Right lobe of liver (tissue), 6 donors: ENCODE measurements at places on chromosomes 4 and X. TPM values are rescaled to one million over a fixed set of nuclear protein-coding genes. Genes with fewer than 3 reads are reported as not detected.

Gene VBP1
- total RNA-seq, result 14.5 TPM

Gene SLC34A2
- total RNA-seq, result 0.86 TPM

Gene CXorf65
- total RNA-seq, result not detected

- no peak for DNase-seq
Observed at GRCh38 chrX:50211510-50211909, 6.9 kb downstream of the CCNB3 start.

Gene MCF2
- total RNA-seq, result not detected

DNA sequence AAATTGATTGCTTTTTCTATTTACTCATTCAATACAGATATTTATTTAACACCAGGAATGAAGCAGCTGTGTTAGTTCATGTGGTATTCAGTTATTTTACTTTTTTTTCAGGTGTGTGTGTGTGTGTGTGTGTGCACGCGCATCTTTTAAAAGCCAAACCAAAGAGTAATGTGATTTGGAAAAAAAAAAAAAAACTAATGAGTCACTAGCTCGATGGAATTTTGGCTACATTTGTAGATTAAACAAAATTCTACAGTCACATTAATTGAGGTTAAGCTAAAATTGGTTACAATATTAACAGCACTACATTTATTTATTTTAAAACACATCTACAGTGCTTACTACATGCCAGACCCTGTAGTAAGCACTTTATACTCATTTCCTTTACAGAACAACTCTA lies 66.8 kb downstream of the HHIP start:
- DNase-seq, result no peak

- DNase-seq, result no peak
Observed at GRCh38 chrX:22126327-22126726, 94.2 kb downstream of the PHEX start.

GRCh38 chr4:153402366-153402765 lies 57.9 kb downstream of the MND1 start:
- DNase-seq, result no peak

Gene ACOX3
- 30.4 TPM for total RNA-seq

DNA sequence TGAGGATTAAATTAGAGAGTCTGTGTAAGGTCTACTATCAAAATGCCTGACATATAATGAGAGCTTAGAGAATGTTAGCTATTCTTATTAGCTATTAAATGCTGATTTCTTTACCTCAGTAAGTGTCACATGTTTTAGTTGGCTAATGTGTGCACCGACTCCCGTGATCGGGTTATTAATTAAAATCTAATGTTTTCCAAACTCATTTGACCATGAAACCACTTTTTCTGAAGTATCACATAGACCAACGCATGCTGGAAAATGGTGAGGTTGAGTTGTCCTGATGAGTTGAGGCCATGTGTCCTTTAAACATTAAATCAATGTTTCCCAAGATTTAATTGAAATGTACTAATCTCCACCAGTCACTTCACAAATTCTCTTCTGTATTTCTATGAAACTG lies 84.8 kb upstream of the C1QTNF7 start:
- no peak for DNase-seq

DNA sequence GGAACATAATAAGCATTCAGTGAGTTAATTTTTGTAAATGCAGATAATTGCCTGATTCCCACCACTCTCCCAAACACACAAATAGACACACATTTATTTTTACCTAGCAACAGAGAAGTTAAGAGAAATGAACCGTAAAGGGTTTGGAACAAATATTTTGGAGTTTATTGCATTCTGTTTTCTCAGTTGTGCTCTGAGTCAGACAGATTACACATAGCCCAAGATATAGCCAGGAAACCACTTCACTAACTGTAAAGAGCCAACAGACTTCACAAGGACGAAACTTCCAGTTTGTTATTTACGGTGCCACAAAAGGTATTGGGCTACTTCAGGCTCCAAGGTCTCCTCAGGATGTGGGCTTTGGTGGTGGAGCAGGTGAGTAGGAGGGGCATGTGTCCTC lies 217.0 kb downstream of the BMPR1B start:
- no peak for DNase-seq

- no peak for DNase-seq
Observed at GRCh38 chr4:72320223-72320948, 248.6 kb downstream of the ADAMTS3 start.

Gene TMPRSS11A
- total RNA-seq, result not detected

- DNase-seq, result no peak
Observed at GRCh38 chr4:40186665-40187014, 10.2 kb upstream of the RHOH start.

Gene SYN1
- 1.6 TPM for total RNA-seq

DNA sequence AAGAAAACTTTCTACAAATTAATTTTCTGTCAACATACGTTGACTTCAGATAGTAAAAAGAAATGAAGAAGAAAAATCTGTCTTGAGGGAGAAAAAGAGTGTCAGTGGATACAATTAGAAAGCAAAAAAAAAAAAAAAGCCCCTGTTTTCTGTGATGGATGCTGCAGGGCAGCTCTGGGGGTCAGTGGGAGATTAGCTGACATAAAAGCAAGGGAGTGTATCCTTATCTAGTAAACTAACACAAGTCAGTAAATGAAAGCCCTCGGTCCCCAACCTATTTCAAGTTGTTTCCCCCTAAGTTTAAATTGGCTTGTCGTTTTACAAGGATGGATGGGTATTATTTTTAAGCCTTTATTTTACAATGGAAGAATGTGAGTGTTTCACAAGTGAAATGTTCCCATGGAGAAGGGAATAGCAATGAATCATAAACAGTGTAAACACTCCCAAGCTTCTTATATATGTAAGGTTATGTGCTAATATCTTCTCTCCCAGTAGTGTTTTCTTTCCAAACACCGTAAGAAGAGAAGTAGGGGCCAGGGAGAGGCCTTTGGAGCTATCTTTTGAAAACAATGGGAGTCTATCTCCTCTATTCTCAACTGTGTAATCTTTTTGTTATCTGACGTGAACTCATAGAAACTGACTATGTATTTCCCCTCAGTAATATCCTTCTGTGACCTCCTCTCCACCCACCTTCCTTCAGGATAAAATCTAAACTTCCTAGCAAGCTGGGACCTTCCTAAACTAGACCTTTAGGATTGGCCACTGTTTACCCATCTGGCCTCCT lies 347.7 kb downstream of the FBXO8 start:
- DNase-seq, result no peak

DNA sequence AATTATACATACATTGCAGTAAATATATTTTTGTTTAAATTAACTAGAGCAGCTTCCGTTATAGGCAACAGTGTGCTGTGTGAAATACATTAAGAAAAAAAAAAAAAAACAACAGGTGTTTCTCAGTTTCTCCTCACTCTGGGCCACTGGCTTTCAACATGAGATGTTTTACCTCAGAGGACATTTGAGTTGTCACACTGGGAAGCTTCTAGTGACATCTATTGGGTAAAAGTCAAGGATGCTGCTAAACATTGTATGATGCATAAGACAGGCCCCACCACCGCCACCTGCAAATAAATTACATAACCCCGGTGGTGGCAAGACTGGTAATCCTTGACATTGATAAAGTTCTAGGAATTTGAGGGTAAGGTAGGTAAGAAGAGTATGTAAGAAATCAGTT lies 1512.2 kb downstream of the C4orf33 start:
- DNase-seq, result no peak

DNA sequence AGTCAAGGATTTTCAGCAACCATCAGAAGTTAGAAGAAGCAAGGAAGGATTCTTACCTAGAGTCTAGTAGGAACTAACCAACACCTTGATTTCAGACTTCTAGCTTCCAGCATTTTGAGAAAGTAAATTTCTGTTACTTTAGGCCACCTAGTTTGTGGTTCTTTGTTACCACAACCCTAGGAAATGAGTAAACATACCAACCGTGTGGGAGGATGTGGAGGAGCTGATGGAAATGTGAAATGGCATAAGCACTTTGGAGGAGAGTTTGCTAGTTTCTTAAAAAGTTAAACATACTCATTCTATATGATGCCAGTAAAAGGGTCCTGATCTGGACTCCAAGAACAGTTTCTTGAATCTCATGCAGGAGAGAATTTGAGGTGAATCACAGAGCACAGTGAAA lies 679.4 kb downstream of the PDHA2 start:
- no peak for DNase-seq

GRCh38 chrX:97849951-97850350 lies 966.2 kb downstream of the RPA4 start:
- DNase-seq, result no peak

Gene TNMD
- not detected for total RNA-seq

Gene CXCL10
- total RNA-seq, result 7.0 TPM

DNA sequence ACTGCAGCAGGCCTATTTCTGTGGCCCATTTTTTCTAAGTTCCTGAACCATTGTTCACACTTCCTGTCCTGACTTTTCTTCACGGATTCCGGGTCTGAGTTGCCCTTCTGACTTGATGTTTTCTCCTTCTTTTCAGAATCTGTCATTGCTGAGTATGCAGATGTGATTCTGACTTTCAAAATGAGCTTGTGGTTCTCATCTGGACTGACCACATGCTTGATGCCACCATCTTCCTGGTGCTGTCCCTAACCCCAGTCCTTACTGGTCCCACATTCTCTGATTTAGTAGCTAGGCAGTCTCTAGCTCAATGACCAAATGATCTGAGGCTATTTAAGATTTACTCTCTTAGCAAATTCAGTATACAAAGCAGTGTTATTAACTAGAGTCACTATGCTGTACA lies 822.3 kb upstream of the TENM3 start:
- no peak for DNase-seq

GRCh38 chr4:180057891-180058671 lies 2185.1 kb upstream of the TENM3 start:
- peak; percentile 57 for DNase-seq

- DNase-seq, result no peak
Observed at GRCh38 chrX:118963159-118963558, 11.3 kb upstream of the LONRF3 start.

Gene MAGEA1
- total RNA-seq, result not detected

DNA sequence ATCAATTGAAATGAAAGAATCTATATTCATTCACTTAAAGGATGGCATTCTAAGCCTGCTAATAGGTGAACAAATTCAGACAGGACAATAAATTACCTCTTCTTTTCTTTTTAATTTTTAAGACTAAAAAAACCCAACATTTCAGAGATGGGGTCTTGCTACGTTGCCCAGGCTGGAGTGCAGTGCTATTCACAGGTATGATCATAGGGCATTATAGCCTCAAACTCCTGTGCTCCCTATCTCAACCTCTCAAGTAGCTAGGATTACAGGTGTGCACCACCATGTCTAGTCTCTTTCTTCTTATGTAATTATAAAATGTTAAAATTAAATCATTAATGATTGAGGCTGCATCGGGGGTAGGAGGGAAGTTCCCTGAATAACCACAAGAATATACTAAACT lies 52.5 kb upstream of the PDLIM5 start:
- no peak for DNase-seq

DNA sequence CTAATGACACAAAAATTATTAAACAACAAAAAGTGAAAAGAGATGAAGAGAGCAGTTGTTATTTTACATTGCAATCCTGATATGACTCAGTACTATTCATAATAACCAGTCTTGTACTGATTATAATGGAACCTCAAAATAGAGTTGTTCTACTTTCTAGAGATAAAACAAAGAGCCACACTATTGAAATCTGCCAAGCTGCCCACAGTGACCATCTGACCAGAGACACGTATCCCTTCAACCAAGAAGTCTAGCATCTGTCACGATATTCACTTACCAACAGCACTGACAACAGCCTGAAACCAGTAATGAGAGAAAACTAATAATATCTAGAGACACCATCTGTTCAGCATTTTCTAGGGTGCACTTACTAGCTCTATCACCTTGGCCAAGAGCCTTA lies 466.7 kb downstream of the NKX6-1 start:
- DNase-seq, result no peak

Gene EIF2S3
- total RNA-seq, result 63.0 TPM

- no peak for DNase-seq
Observed at GRCh38 chr4:84814094-84814750, 152.3 kb downstream of the WDFY3 start.

GRCh38 chrX:40539214-40540142 lies 41.3 kb upstream of the ATP6AP2 start:
- no peak for DNase-seq

DNA sequence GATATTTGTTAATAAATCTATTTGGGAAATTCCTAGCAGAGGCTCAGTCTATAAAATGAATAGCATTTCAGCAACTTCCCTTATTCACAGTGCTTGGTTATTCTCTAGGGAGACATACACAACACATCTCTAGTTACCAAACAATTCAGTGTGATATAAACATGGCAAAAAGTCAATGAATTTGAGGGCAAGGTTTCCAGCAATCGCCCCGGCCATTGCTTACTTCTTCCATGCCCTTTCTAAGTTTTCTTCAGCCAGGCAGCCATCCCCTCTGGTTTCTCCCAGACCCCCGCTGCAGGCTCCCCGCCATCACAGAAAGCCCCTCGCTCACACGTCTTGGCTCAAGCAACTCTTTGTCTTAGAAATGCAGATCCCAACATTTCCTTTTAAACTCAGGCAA lies 4.4 kb downstream of the TLR7 start:
- DNase-seq, result no peak

- DNase-seq, result no peak
Observed at GRCh38 chr4:93409035-93409434, 419.5 kb upstream of the ATOH1 start.

Gene MAGEC3
- total RNA-seq, result not detected

DNA sequence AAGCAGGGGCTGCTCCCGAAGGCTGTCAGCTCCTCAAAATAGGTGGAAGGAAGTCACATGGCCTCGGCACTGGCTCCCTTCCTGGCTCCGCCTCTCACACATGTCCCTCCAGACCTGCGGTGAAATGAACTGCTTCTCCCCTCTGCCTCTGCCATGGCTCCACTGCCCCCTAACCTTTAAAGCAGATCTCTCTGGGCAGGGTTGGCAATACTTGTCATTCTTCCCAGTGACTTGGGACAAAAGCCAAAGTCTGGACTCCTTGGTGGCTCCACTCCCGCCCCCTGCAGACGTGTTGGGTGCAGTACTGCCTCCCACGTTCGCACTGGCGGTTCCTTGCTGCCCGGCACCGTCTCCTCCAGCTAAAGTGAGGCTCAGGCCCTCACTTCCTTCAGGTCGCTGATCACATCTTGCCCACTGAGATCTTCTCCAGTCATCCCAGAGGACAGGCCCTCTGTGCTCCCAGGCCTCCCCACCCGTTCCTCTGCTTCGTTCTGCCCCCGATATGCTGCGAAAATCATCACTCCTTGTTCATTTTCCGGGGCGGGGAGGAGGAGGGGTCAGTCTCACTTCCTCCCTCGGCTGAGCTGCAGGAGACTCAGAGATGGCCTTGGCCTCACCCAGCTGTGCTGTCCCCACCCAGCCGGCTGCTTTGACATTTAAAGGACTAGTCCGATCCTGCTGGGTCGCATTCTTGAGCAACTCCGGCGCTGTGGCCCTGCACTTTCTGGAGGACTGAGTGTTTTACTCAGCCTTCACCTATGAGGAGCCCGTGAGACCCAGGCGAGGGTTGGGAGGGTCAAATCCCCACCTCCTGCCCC lies 97.4 kb downstream of the PHKA2 start:
- DNase-seq, result peak; percentile 71
